Endothelial cell (in vitro differentiated cells): ENCODE measurements at places on chromosomes 11 and 22.
A peak's percentile ranks its signal among the peaks of the same experiment; 100 is the strongest.

- no peak for DNase-seq
These were observed 6.7 kb downstream of the CHRM1 start for GRCh38 chr11:62914416-62914815.

DNA sequence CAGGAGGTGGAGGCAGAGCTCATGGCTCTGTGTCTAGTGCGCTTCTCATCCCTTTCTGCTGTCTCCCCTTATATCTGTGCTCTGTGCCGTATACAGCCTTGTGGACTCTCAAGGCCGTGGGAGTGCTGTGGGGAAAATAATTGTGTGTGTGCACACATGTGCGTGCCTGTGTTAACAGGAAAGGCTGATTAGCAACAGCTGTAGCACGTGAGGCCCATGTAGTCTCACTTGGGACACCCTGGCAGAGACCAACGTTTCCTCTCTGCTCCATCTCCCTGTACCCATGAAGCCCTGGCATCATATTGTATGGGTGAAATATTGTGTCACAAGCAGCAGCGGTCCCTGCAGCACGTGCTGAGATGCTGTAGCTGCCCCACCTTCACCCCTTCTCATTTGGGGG is 109.3 kb downstream of the LRRC32 start:
- no peak for DNase-seq

- no peak for DNase-seq
These were observed 1399.9 kb downstream of the BRD1 start for GRCh38 chr22:48427731-48428211.

DNA sequence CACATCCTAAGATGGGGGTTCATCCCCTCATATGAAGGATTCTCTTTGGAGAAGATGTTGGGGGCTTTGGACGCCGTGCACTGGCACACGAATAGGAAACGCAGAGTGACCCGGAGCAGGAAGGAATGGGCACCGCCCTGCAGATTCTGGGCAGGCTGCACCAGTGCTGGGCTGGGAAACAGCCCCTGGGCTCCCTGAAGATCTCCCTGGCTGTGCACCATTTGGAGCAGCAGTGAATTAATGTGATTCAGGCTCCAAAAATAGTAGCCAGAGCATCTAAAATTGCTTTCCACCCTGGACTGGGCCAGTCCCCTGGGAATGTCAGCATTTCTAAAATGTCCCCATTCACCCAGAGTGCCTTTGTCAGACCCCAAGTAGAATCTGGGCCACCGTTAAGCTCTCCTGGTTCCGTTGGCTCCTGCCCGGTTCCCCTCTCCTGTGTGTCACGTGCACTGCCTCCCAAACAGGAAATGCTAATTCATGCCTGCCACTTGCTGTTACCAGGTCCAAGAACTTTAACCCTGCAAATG is 18.6 kb downstream of the IRAG1 start:
- no peak for DNase-seq

- peak; percentile 55 for DNase-seq
These were observed at the start of gene C1QTNF6 for GRCh38 chr22:37187891-37188761. TSS of gene C1QTNF6 (minus strand) at chr22:37188247. CDS start at chr22:37188213, 34 bp downstream.

DNA sequence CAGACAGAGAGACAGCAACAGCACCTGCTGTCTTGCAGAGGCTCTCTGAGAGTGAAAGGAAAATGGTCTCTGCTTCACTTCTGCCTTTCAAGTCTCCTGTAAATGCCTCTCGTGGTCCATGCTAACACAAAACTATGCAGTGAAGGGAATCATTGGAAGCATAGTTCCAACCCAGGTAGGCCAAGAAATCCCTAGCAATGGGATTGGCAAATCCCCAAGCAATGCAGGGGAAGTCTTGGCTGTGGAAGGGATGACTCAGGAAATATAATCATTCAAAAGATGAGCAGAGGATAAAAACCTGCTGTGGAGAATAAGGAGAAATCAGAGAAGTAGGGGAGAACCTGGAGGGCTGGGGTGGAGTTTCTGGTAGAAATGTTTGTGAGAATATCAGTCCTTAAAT is 216.1 kb upstream of the ZBED5 start:
- DNase-seq, result no peak

DNA sequence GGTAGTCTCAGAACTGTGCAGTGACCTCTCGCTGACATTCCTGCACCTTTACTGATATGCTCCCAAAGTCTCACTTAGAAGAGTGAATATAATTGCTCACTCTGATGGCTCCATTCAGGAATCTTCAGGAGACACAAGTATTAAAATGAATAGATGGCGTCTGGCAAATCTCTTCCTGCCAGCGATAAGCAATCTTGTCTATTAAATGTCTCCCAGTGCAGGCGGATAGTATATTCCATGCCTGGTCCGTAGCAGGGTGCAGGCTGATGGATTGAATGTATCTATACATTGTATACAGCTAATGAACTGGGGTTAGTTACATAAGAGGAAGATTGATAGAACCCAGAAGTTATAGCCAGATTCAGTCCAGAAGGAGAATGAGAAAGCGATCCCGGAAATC is 575.3 kb downstream of the NTM start:
- DNase-seq, result no peak

DNA sequence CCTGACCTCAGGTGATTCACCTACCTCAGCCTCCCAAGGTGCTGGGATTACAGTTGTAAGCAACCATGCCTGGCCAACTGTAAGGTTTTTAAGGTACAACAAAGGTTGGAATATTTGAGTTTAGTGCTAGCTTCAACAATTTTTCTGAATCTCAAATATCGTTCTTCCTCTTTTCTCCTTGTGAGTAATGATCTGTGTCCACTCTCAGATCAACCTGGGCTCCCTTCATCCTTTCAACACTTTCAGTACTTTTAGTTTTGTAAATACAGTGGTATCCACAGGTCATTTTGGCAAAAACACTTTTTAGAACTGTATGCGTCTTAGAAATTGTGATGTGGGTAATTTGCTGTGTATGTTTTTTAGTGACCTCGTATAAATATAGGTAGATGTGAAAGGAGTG is 7.9 kb downstream of the PACS1 start:
- no peak for DNase-seq

GRCh38 chr11:44255406-44256071 is 54.4 kb downstream of the ALX4 start:
- DNase-seq, result no peak

DNA sequence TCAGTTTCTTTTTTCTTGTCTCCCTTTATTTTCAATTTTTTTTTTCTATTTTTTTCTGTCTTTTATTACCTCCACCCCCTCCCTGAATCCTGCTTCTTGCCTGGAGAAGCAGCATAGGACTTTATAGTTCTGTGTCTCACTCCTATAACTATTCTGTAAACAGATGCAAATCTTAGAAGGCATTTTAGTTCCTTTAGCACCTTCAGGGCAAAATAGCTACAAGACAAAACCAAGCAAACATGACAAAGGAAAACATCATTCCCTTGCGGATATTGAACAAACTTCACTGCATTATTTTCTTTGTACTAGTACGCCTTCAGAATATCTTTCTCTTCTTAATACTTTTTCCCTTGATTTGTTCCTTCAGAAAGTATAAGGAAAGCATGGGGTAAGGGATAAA is 446.2 kb upstream of the CHORDC1 start:
- DNase-seq, result no peak

GRCh38 chr11:110828086-110828485 is 115.8 kb upstream of the ARHGAP20 start:
- DNase-seq, result no peak

- DNase-seq, result no peak
These were observed 12.8 kb downstream of the DKK3 start for GRCh38 chr11:11995601-11996000.

- no peak for DNase-seq
These were observed 263.1 kb downstream of the DDX10 start for GRCh38 chr11:108927791-108928545.

DNA sequence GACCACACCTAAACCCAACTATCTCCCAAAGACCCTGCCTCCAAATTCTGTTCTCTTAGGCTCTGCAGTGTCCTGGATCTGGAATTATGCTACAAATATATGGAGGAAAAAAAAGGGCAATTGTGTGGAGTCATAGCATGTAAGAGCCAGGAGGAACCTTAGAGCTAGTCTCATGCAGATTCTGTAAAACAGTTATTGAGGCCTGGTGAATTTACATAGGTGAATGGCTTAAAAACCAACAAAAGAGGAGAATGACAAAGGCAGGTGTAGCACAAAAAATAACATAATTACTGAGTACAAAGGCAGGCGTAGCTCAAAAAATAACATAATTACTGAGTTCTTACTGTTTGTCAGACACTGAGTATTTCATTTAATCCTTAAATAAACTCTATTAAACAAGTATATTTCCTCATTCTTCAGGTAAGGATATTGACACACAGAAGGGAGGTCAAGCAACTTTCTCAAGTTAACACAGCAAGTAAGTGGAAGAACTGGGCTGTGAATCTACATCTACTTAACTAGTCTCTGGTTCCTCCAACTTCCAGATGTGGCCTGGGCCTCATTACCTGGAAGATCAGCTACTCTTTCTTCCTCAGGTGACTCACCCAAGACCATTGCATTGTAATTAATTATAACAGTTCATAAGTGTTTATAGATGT is 938.9 kb upstream of the TENM4 start:
- no peak for DNase-seq

GRCh38 chr11:128334311-128335044 is 252.9 kb downstream of the ETS1 start:
- peak; percentile 37 for DNase-seq

- DNase-seq, result no peak
These were observed 356.5 kb downstream of the INSC start for GRCh38 chr11:15471048-15471894.

GRCh38 chr22:40932396-40932795 is 18.8 kb upstream of the RBX1 start:
- no peak for DNase-seq

DNA sequence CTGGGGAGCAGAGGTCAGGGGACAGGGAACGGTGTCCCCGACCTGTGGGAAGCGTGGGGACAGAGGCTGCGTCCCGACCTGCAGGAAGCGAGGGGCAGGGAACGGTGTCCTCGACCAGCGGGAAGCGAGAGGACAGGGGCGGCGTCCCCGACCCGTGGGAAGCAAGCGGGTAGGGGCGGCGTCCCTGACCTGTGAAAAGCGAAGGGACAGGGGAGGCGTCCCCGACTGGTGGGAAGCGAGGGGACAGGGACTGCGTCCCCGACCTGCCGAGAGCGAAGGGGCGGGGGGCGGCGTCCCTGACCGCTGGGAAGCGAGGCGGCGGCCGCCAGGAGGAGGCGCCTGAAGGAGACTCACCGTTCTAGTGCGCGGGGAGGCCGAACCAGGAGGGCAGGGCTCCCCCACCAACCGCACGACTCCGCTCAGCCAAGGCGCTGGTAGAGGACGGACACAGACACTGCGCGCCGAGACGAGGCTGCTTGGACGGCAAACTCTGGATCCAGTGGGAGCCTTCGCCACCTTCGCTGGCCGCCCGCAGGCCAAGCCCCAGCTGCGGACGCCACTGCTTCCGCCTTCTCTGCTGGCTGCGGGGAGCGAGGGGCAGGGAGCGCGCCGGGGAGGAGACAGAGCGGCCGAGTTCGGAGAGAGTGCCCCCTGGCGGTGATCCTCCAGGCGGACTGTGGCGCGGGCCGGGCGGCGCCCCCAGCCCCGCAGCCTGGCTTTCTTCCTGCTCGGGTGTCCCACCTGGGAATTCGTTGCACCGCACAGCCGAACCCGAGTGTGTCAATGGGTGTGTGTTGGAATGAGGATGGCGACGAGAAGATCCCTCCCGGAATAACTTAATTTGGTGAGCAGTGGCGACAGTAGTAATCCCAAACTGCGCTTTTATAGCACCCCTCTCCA is at the start of gene TRAF6:
Gene TRAF6 (minus strand): TSS at position 579 of the 900 bp plus-strand sequence. CDS start 8,757 bp downstream, outside the sequence.
- peak; percentile 96 for DNase-seq

DNA sequence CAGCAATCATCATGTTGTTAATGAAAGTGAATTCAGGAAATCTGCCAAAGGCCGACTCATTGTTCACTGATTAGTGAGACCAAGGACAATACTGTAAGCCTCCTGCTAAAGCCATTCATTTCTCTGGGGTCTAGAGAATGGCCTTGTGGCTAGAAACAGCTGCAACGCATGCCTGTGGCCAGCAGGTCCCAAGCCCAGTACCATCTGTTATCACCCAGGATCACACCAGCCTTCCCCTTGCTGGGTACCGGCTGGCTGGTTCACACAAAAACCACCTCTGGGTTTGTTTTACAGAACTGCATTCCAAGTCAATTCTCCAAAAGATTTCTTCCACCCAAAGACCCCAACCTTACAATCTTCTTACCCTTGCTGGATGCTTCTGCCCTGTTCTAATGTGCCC is 1.1 kb downstream of the PLAAT5 start:
- no peak for DNase-seq

GRCh38 chr22:35226958-35227647 is 30.2 kb upstream of the HMGXB4 start:
- no peak for DNase-seq

GRCh38 chr11:115324581-115325432 is 179.4 kb downstream of the CADM1 start:
- DNase-seq, result peak; percentile 17

GRCh38 chr22:18032455-18033101 is 8.2 kb upstream of the MICAL3 start:
- DNase-seq, result no peak

DNA sequence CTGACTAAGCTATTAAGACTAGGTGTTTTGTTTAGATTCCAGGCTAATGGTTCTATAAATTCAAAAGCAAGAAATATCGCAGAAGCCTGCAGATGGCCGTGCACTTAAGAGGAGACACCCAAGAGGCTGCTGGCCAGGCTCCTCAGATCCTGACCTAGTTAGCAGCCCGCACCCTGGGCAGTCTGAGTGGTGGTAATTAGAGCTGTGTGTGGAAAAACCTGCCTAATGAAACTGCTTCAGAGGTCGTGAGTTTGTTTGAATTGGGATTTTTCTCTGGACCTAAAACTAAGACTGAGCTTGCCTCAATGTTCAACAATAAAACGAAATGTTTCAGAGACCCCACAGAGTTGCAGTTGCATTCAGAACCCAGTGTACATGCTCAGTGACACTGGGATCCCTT is 627.7 kb downstream of the OPCML start:
- no peak for DNase-seq

DNA sequence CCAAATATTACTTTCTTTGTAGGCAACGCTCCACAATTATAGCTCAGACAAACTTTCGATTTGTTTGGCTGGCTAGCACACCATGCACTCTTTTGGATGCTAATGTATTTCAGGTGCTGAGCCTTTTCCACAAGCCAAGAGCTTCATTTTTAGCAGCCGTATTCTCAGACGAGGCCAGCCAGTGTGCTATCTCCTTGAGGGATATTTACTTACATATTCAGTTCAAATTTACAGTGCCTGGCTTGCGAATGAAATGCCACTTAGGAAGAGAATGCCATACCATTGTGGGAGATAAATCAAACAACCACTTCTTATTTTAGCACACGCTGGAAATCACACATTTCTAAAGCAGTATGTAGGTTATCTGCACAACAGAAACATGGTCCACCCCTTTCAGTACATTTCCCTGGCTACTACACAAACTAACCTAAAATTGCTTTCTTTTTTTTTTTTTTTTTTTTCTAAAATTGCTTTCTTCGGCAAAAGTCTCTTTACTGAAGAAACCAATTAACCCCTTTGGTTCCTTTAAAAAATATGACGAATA is 236.9 kb downstream of the CADM1 start:
- no peak for DNase-seq
